ENCODE measurements at places on chromosomes 5 and 9.

- DNase-seq, result no peak
Measured at GRCh38 chr9:129596541-129597331, 24.2 kb downstream of the C9orf50 start.

DNA sequence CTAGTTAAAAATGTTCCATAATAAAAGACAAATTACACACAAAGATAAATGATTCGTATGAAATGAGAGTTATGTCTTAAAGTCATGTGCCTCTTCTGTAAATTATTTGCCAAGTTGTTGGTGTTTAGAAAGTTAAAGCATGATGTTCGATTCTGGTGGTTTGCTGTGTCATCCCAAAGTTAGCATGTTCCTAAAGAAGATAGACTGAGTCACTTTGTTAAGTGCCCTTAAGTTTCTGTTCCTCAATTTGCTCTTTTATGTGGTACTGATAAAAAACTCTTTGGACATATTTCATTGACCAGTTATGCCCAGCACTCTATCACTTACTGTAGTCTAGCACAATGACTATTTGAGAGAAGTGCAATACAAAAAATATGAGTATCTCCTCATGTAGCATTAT lies 366.9 kb upstream of the ZNF608 start:
- DNase-seq, result no peak

GRCh38 chr5:108028883-108029282 lies 353.0 kb downstream of the FBXL17 start:
- no peak for DNase-seq

DNA sequence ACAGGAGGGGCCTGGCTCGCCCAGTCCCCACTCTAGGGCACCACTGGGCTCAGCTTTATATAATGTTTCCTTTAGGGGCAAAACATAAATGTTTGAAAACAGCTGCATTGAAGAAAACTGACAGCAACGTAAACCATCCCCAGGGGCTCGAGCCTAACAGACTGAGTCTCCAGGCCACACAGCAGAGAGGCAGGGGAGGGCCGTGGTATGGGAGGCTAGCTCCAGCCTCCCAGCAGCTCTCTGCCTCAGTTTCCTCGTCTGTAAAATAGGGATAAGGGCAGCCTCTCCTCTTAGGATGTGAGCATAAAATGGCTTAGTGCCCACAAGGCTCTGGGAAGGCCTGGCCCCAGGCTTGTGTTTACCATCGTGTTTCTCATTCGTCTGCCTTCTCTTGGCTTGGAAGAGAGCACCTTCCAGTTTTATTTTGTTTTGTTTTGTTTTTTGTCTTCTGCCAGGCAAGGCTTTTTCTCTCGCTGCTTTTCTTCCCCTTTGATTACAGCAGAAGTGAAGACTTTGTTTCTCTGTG lies 2.7 kb downstream of the ANKRD33B start:
- no peak for DNase-seq

- no peak for DNase-seq
Measured at GRCh38 chr5:129099184-129099569, 4.6 kb downstream of the ISOC1 start.

- DNase-seq, result no peak
Measured at GRCh38 chr5:10172247-10172646, 77.4 kb downstream of the ATPSCKMT start.

DNA sequence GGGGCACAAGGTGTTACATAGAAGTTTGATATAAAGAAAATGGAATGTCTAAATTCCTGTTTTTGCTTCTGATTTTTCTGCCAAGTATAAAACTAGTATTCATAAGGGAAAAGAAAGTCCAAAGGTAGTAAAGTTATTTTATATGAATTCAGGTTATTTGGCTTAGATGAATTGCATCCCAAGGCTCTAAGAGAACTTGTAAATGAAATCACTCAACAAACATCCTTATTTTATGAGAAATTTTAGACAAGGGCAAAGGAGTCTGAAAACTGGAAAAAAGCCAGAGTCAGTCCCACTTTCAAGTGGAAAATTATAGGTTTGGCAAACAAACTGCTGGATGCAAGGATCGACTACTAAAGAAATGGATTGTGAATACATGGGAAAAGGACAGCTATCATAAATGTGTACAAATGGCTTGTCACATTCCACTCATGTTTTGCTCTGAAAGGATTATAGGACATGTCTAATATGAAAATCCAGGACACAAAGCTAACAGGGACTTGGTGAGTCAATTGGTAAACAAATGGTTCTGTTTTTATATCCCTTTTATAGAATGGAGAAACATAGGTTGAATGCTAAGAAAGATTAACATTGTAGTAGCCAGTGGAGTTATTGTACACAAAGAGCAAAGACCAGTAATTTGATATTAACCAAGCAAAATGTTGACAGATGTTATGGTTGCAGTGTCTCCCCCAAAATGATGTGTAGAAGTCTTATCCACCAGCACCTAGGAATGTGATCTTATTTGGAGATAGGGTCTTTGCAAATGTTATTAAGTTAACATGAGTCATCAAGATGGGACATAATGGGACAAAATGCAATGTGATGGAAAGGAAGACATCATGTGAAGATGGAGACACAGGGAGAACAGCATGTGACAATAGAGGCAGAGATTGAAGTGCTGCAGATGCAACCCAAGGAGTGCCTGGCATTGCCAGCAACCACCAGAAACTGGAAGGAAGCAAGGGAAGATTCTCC lies 495.7 kb downstream of the TLE1 start:
- DNase-seq, result no peak

DNA sequence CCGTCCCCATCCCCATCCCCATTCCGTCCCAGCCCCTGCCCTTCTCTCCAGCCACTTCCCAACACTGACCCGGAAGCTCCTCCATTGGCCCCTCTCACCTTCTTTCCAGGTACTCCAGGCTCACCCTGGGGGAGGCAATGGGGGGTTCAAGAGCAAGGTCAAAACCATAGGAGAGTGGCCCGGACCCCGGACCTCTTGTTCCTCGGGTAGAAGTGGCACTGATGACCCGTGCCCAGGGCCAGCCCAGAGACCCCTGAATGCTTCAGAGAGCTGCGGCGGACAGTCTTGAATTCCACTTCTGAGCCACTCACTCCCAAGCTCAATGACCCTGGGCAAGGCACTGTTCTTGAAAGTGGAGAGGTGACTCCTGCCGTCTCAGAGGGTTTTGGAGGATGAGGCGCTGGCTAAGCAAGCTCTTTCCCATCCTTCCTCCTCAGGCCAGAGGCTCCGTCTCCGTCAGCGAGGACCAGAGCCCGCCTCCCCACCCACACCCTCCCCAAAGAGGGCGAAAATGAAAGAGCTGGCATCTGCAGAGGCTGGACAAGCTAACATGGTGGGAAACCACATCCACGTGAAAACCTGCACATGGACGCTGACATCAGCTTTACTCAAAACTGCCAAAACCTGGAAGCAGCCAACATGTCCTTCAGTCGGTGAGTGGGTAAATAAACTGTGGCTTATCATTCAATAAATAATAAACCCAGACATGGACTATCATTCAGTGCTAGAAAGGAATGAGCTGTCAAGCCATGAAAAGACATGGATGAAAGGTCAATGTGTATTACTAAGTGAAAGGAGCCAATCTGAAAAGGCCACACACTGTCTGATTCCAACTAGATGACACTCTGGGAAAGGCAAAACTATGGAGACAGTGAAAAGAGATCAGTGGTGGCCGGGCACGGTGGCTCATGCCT lies 27.3 kb upstream of the PHYKPL start:
- DNase-seq, result no peak

DNA sequence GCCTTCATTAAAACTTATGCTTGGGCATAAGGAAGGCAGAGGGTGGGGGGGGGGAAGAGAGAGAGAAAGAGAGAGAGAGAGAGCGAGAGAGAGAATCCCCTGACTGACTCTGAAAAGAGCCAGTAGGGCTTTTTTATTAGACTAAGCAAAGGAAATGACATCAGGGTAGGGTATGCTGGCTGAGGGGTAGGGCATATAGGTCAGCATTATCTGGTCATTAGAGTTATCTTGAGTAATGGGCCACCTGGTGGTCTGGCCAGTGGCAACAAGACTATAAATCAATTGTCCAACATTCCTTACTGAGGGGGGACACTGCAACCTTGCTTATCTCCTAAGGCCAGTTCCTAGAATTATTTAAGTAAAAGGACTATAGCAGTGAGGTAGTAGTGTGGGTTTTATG lies 67.2 kb downstream of the TSSK1B start:
- DNase-seq, result no peak

All from hippocampal formation (tissue), 2 donors.